ENCODE measurements at places on chromosomes 4 and X.
A peak's percentile ranks its signal among the peaks of the same experiment; 100 is the strongest.

GRCh38 chr4:37392521-37393255 lies 148.1 kb downstream of the NWD2 start:
- no peak for ATAC-seq

GRCh38 chrX:31931225-31931624 lies 859.4 kb upstream of the FTHL17 start:
- no peak for ATAC-seq

DNA sequence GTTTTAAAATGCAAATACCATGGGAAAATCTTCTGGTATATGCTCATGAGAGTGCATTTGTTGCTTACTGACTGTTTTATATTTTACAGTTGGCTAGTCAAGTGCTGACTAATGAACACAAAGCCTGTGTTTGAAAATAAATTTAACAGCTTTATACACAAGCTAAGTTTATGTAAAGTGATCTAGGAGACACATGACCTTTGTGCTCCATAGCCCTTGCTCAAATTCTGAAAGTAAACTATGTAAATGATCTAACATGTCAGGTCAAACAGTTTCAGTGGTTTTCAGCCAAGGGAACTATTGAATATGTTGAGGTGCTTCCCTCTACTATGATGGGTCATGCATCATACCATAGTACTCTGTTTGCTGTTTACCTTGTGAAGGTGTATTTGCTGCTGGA lies 36.7 kb downstream of the DIAPH2 start:
- ATAC-seq = peak; percentile 83

GRCh38 chrX:20253232-20253543 lies 13.5 kb downstream of the RPS6KA3 start:
- no peak for ATAC-seq

DNA sequence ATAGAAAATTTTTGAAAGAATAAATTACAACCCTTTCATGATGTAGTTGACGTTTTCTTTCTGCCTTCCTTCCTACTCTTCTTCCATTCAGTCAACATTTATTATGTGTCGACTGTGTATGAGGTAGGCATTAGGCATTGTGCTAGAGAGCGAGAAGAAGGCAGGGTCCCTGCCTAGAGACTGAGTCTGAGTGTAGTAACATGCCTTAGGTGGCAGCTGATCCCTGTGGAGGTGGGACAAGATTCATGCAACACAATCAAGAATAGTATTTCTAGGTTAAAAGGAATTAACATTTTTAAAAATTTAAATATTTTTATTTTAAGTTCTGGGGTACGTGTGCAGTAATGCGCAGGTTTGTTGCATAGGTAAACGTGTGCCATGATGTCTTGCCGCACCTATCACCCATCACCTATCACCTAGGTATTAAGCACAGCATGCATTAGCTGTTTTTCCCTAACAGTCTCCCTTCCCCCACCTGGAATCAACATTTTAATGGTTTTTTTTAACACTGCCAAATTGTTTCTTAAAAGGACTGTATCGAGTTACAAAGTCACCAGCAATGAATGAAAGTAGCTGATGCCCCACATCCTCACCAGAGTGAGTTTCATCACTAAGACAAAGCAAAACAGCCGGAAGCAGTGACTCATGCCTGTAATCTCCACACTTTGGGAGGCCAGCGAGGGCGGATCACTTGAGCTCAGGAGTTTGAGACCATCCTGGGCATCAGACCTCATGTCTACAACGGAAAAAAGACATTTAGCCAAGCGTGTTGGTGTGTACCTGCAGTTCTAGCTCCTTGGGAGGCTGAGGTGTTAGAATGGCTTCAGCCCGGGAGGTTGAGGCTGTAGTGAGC lies 84.0 kb downstream of the WWC2 start:
- no peak for ATAC-seq
